Activated effector memory CD4-positive, alpha-beta T cell treated with Interleukin-2 at 50 U/mL for 16 hours (primary cell): ENCODE measurements at places on chromosomes 5 and 9.

DNA sequence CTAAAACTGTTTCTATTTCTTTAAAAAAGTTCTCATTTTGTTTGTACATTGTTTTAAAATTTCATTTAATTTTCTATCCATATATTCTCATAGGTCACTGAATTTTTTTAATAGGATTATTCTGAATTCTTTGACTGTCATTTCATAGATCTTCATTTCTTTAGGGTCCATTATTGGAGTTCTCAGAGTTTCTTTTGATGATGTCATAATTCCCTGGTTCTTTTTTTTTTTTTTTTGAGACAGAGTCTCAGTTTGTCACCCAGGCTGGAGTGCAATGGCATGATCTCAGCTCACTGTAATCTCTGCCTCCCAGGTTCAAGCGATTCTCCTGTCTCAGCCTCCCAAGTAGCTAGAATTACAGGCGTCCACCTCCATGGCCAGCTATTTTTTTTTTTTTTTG is 89.9 kb downstream of the DMRT2 start:
- DNase-seq: no peak

DNA sequence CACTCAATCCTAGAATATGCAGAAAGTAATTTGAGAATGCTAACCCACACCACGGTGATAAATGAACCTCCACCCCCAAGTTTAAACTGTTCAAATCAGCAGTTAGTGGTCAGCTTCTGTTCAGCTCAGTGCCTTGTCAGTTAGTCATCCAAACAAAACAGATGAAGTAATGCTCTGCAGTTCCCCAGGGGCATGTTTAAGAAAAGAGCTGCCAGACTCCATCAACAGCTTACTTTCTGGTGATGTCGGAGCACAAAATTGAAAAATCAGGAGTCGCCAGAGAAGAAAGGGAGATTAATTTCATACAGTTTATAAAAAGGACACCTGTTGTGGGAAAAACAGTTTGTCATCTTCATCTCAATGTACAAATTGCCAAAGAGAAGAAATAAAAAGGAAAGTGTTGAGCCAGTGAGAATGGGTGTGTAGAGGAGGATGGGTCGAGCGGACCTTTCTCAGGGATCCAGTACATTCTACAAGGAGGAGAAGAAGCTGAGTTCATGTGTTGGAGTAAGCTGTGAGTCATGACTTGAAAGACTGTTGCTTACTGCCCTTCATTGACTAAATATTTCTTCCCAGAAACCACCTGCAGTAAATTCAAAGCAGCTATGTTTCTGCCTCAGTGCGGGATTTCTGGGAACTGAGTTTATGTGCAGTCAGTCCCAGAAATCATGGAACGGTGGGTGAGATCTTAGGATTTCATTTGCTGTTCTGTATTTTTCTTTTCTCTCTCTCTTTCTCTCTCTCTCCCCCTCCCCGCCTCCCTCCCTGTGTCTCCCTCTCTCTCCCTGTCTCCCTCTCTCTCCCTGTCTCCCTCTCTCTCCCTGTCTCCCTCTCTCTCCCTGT is 13.7 kb downstream of the TRIO start:
- DNase-seq: no peak

DNA sequence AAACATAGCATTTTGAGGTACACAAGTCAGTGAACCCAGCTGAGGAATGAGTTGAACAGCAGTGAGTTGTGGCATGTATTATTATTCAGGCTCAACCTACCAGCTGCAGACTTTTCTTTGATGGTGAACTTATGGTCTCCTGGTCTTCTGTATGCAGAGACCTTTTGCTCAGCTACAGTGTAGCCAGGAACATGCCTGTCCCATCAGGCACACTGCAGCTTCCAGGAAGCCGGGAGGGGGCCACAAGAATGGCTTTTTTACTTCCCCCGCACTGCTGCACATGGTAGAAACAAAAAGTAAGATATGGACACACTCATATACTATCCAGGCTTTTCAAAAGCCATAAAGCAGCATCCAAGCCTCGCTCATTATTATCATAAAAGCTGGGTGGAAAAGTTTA is 65.3 kb upstream of the PLPP1 start:
- no peak for DNase-seq

- no peak for DNase-seq
Measured at GRCh38 chr5:57004800-57005199, 52.9 kb upstream of the MIER3 start.

- DNase-seq: no peak
Measured at GRCh38 chr5:175742290-175742994, 84.6 kb downstream of the HRH2 start.

DNA sequence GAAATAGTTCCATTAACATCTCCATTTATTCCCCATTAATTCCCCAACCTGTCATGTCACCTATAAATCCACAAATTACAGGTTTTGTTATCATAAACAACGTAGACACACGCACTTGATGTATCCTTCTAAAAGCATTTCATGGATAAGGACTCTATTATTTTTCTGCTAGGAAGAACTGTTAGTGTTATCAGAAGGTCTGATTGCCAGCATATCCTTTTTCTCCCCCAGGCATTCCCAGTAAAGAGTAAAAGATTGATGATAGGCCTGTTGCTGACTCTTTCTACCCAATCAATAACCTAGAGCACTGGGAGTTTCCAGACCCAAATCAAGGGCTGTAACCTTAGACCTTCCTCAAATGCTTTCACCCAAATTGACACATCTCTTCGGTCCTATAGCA is 60.8 kb downstream of the RFK start:
- DNase-seq: no peak

DNA sequence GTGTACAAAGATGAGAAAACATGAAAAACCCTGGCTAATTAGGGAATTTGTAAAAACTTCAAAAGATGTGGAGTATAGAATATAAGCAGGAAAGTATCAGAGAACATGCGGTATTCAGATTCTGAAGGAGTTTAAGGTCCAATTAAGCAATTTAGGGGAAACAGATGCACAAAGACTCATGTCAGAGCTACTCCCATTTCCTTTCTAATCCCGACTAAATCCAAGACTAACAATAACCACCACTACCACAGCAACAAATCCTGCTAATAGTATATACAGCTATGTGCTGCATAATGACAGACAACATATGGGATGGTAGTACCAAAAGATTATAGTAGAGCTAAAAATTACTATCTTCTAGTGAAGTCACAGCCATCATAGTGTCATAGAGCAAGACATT is 102.1 kb downstream of the LURAP1L start:
- no peak for DNase-seq

DNA sequence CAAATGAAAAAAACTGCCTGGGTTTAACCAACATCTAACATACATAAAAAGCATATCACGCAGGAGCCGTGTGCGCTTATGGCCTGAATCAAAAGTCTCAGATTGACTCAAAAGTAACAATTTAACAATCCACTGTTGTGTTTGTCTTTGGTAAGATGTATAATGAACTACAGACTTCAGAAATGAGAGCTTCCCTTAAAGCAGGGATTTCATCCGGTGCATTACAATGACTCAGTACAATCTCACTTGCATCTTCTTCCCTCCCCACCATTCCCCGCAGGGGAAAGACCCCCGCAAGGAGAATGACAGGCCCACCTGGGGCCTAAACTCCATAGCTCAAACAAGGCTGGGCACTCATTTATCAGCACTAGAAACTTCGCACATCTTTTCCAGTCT is 1.4 kb downstream of the ZFR start:
- DNase-seq: no peak

DNA sequence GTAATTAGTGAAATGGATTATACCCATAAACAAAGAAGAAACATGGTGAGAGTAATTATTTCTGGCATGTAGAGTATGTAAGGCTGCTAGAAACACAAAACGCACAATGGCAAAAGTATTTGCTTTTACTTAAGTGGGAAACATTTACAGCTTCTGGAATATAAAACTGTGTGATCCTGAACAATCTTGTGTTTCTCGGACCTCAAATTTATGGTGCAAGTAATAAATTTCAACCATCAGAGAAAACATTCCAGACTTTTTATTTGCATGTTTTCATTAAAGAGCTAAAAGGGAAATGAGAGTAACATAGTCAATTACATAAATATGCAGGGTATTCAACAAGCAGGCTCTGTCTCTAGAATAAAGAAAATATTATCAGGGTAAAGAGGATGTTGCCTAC is 17.2 kb upstream of the PRR16 start:
- DNase-seq: no peak
